ENCODE measurements at places on chromosomes 4 and X.
A peak's percentile ranks its signal among the peaks of the same experiment; 100 is the strongest.

- no peak for DNase-seq
These were observed 22.4 kb downstream of the MAP7D3 start for GRCh38 chrX:136228839-136229207.

- no peak for DNase-seq
These were observed 82.4 kb downstream of the CNGA2 start for GRCh38 chrX:151816934-151817333.

DNA sequence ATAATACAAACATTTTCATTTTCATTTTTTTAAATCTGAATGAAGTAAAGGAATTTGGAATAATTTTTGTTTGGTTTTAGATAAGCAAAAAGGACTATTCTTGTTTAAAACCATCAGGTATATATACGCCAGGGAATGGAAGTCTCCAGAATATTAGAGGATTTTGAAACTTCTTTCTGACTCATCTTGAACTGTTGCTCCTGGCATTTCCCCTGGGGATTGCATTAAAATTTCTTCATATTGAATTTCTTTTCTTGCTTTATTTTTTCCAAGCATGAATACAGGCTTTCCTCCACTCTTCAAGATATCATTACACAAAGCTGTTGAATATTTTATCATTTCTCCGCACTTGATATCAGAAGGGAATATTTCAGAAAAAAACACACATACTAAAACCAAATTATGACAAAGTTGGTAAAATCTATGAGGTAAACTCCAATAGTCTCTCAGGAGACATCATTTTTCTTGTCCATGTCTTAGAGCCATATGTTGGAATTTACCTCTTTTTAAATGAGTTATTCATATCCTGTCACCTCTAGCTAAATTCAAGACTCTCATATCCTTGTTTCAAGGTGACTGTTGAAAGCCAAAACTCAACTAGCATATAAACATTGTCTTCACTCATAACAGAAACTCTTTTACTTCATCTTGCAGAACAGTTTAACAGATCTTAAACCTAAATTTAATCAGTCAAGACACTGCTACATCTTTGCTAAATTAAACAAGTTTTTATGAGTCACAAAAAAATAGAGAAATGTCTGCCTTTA, 20.7 kb upstream of the CSN1S1 start:
- no peak for DNase-seq

DNA sequence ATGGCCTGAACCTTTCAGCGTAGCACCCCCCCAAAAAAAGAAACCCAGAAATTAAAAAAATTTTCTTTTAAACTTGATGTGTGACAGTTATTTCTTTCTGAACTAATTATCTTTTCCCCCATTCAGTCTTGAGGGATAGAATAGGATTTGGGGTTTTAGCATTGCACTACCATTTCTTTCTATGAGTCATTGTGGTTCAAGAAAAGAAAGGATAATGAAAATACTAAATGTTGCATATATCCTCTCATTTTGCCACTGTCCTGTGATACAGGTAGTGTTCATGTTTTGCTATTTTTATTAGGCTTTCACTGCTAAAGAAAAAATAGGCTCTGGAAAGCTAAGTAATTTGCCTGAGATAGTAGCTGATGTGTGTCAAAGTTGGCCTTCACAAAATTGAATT, 39.4 kb upstream of the DCK start:
- DNase-seq = no peak

DNA sequence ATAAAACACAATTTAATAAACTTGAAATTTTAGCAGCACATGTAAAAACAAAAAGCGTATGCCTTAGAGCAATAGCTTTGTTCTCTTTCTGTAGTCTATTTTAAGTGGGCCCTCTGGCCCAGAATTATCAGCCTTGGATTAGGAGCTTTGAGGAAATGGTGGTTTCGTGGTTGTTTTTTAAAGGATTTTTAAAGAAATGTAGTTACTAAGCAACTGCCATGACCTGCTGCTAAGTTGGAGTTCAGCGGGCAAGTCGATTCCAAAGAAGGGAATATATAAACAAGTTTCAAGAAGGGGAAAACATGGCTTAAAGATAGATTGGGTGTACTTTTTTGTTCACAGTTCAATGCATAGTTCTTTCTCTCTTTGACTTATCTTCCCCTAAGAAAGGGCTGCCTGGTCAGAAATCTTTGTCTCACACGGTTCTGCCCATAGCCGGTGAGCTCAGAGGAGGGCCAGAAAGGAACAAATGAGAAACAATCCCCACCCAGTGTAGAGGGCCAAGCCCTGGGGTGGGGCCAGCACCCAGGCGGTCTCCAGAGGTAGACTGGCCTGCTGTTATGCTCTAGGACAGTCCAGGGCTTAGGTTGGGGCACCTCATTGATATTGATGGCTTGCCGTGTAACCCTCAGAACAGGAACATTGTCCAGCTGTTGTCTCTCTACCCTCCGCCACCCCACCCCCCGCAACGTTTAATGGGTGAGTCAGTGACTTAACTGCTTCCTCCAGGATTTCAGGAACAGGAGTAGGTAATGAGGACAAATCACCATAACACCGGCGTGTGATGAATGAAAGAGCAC, 32.5 kb downstream of the DLG3 start:
- DNase-seq = no peak

GRCh38 chrX:40468033-40468846, 112.5 kb upstream of the ATP6AP2 start:
- DNase-seq = peak; percentile 10

GRCh38 chr4:98625920-98626319, 32.5 kb downstream of the TSPAN5 start:
- DNase-seq = no peak

- DNase-seq = no peak
These were observed 386.6 kb upstream of the FGF16 start for GRCh38 chrX:77060572-77060971.

- DNase-seq = no peak
These were observed 6.1 kb upstream of the PDHA2 start for GRCh38 chr4:95833711-95834194.

DNA sequence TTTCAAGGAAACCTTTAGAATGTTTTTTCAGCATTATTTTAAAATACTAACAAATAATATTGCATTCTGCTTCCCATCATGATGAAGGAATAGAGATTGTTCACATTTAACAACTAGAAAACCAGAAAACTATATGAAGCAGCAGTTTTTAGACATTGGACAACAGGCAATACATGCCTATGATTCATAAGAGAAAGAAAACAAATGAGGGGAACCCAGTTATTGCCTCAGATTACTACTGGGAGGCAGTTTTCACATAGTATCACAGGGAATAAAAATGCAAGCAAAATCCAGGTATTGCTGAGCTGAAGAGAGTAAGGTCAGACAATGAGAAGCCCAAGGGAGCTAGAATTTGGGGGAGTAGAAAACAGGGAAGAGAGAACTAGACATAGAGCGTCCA, 373.6 kb downstream of the MAPK10 start:
- DNase-seq = no peak

- peak; percentile 4 for DNase-seq
These were observed 213.4 kb upstream of the LNX1 start for GRCh38 chr4:53804719-53805118.

GRCh38 chrX:84156821-84157220, 31.2 kb downstream of the RPS6KA6 start:
- DNase-seq = no peak

DNA sequence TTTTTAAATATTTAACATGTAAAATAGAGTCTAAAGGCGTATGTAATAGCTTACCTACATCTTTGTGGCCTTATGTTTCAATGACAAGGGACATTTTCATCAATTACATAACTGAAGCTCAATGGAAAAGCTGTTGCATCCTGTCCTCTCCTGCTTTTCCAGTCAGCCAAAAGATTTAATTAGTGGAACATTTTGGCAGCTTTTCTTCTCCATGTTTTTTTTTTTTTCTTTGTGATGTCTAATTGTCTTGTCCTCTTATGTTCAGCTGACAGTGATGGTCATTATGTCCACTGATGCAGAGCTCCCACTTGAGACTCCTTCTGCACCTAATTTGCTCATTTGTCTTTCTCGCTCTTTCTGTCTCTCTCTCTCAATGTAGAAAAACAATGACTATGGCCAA, 422.2 kb downstream of the GABRG1 start:
- DNase-seq = no peak

DNA sequence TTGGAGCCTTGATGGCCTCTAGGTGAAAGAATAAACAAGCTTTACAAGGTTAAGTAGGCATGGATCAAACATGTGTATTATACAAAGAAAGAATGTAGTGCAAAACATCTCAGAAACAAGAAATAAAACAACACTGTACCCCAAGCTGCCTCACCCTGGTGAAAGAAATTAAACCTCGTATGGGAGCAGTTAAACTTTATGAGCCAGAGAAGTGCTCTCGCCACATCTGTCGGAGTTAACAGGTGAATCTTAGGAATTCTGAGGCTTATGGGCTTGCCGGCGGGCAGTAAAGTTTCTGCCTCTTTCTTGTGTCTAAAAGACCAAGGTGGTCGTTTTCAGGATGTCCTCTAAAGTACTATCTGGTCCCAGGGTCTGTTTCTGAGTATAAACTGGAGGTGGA, 34.0 kb upstream of the ARSH start:
- no peak for DNase-seq

DNA sequence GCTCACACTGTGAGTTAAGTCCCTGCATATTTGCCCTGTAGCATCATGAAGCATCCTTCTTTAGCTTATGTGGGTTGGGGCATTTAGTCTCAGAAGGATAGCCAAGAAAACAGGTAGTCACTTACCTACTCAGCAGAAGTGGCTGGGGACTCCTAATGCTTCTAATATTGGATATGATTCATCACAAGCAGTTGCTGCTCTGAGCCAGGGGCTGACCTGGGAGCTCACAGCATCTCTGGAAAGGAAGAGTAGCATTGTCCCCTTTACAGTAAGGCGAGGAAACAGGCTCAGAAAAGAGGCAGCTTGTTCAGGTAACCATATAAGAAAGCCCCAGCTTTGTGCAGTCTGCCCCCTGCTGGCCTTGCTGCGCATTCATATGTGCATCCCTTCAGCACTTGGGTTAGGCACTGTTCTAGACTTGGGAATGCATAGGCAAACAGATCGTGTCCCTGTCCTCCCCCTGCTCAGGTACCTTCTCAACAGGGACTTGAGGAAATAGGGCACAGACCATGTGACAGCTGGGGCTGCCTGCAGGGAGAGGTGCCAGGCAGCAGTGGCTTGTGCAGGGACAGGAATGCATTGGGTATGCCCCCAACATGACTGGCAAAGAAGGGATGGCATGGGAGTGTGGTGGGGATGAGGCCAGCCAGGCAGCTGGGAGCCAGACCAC, 35.7 kb upstream of the TBC1D14 start:
- peak; percentile 79 for DNase-seq

DNA sequence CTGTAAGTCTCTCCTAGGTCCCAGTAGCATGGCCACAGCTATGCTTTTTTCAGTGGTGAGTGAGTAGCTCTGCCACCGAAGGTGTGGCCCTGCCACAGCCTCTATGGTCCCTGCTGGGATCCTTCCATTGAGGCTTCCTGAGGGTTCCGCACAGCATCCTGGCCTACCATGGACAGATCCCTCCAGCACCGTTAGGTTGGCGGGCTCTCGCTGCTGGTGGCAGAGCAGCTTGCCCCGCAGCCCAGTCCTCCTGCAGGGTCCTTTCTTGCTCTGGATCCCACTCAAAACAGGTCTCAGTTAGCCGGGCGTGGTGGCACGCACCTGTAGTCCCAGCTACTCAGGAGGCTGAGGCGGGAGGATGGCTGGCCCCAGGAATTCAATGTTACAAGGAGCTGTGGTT, 2.4 kb upstream of the PDZD4 start:
- DNase-seq = no peak

- DNase-seq = no peak
These were observed 2.5 kb upstream of the TMEM47 start for GRCh38 chrX:34659575-34659974.

DNA sequence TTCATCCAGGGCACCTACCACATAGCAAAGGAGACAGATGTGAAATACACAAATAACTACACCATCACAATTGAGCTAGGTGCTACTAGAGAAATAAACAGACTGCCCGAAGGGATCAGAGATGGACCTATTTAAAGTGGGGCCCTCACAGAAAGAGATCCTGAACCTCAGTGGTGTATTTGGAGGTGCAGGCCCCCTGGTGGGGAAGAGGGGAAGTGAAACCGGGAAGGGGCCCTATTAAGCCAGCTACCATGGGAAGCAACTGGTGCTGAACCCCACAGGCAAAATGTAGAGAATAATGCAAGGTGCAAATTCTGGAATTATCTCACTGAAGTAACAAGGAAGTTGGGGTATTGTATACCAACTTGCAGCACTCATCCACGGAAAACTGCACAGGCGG, 78.6 kb upstream of the FAM9A start:
- DNase-seq = peak; percentile 1

DNA sequence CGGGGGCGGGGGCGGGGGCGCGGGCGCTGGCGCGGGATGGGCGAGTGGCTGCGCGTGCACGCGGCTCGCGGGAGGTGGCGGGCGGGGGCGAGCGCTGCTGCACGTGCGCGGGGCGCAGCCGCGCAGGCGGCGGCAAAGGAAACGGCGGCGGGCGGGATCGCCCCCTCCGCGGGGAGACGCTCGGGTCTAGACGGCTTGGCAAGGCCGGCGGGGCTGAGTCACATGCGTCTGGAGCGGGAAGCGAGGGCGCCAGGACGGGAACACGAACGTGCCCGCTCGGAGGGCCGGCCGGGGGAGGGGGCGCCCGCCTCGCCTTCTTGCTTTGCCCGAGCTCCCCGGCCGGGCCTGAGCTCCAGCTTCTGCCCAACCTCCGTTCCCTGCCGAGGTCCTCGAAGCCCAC, 4.3 kb upstream of the HAUS7 start:
- DNase-seq = peak; percentile 39

- DNase-seq = no peak
These were observed 24.4 kb downstream of the TNIP3 start for GRCh38 chr4:121139533-121140222.

GRCh38 chr4:143441678-143442077, 71.8 kb upstream of the SMARCA5 start:
- no peak for DNase-seq

DNA sequence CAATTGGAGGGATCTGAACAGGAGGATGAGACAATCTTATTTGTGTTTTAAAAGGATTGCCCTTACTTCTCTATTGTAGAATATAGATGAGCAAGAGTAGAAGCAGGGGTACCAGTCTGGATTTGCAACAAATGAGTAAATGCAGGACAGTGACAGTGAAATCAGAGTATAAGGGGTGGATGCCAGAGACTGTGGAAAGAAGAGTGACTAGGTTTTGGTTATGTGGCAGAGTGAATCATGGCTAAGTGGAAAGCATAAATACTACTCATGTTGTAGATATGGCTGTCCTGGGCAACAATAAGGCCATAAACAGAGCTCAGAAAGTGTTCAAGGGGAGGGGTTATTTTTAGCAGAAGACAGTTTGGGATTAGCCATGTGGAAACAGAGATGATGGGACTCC, 6.0 kb upstream of the VSIG4 start:
- DNase-seq = no peak

DNA sequence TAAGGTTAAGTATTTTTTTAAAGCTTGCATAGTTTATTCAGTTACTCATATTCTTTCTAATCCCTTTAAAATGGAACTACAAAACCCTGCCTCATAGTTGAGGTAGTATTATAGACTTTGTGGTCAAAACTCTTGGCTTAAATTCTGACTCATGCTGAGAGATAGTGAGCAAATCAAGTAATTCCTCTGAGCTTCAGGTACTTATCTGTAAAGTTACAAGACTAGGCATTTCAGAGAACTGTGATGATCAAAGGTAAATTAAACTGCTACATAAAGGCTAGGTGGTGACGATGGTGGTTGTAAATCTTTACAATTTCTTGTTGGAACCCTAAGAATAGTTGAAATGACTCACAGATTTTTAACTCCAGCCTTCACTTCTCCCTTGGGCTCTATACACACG, 3.2 kb upstream of the CLOCK start:
- DNase-seq = no peak
